ENCODE measurements at places on chromosomes 13 and 19.
A peak's percentile ranks its signal among the peaks of the same experiment; 100 is the strongest.

DNA sequence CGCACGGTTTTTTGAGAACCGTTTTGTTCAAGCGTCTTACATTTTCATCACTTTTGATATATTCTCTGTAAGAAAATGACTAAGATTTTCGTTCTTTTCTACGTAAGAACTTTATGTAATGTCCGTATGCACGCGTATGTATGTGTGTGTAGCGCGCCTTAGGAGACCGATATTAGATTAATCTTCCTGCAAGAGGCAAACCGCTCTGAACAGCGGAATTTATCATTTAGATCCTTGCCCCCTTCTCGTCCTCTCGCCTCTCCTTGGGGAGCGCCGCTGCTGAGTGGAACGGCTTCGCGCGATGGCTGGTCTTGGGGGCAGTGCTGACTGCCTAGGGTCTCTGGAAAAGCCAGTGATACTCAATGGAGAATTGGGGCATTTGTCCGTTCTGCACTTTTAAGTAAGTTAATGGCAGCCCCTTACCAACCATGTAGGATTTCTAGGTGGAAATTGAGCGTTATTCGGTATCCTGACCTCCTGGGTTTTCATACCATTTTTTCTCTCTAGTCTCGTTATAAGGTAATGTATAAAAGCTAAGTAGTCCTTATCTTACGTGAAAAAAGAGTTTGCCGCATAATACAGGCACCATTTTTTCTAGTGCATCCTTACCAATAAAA is 4.7 kb downstream of the MAB21L1 start:
- DNase-seq: no peak

GRCh38 chr19:2150794-2151338 is 500 bp downstream of the AP3D1 start:
- DNase-seq: peak; percentile 27

- no peak for DNase-seq
Measured at GRCh38 chr13:43072394-43072793, 49.0 kb downstream of the DNAJC15 start.

DNA sequence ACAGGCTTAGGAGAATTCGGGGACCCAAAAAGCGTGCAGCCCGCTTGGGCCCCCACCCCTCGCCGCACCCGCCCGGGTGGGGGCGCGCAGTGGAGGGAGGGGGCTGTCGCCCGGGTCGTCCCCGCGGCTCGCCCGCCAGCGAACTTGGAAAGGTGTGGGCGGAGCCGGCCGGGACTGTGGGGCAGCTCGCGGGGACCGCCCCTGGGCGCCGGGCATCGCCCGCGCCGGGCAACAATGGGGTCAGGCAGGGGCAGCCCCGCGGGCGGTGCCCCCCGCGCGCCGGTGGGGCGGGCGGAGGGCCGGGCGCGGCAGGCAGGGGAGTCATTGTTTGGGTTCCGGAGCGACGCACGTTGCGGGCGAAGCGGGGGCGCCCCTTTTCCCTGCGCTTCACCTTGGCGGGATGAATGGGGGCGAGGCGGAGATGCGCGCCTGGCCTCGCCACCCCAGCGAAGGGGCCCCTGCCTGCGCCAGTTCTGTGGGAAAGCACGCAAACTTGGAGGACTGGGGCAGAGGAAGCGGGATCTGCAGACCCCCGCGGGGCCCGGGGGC is 647 bp upstream of the KLF12 start:
- peak; percentile 81 for DNase-seq

DNA sequence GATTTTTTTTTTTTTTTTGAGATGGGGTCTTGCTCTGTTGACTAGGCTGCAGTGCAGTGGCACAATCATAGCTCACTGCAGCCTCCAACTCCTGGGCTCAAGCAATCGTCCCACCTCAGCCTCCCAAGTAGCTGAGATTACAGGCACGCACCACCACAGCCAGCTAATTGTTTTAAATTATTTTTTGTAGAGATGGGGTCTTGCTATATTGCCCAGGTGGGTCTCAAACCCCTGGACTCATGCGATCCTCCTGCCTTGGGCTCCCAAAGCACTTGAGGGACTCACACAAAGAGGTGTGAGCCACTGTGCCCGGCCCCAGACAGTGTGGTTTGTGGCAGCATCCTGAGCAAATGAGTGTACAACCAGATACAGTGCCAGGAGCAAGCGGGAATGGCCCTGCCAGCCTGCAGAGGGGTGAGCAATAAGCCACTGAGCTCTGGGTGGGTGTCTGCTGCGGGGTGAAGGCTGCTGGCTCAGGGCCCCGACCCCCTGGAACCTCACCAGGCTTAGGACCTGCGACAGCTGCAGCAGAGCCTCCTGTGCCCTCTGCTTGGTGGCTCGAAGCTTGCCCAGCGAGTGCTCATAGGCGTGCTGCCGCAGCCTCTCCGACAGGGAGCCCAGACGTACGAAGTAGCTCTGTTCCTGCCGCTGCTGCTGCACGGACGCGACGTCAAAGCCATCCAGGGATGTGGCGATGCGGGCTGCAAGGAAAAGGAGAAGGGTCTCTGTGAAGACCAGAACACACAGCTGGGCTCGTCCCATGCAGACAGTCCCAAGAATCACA is 15.9 kb upstream of the TICAM1 start:
- DNase-seq: no peak

- no peak for DNase-seq
Measured at GRCh38 chr13:19838865-19839275, 24.6 kb downstream of the ZMYM5 start.

DNA sequence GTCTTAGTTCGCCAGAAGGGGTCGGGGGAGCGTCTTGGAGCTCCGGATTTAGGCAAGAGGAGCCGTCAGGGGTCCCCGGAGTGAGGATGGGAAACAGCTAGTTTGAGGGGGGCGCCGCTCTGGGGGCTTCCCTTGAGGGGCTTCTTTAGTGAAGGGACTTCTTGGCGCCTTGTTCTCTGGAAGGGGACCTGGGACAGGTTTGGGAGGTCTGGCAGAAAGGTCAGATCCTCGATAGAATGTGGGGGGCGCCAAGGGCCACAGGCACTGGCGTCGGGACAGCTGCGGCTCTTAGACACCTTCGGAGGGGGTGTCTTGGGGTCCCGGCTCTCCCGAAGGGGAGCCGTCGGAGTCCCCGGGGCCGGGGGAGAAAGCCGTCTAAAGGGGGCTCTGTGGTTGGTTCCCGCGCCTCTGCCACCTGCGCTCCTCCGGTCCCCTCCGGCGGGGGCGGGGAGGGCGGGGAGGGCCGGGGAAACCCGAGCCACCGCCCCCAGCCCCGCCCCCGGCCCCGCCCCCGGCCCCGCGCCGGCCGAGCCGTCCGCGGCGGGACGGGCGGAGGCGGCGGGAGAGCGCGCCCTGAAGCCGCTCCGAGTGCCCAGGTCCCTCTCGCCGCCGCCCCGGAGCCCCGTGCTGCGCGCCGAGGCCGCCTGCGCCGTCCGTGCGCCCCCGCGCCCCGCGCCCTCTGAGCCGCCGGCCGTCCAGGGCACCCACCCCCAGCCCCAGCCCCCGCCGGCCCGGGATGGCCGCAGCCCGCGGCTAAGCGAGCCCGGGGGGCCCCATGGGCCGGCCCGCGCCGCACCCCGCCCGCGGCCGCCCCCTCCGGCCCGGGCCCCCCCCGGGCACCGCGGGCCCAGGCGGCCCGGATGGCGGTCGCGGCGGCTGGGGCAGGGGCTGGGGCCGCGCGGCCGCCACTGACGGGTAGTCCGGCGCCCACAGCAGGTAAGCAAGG is at the start of gene NRTN:
TSS of gene NRTN (plus strand) at position 552 of the 946 bp plus-strand sequence. CDS start 19,099 bp downstream, outside the sequence.
- peak; percentile 63 for DNase-seq

DNA sequence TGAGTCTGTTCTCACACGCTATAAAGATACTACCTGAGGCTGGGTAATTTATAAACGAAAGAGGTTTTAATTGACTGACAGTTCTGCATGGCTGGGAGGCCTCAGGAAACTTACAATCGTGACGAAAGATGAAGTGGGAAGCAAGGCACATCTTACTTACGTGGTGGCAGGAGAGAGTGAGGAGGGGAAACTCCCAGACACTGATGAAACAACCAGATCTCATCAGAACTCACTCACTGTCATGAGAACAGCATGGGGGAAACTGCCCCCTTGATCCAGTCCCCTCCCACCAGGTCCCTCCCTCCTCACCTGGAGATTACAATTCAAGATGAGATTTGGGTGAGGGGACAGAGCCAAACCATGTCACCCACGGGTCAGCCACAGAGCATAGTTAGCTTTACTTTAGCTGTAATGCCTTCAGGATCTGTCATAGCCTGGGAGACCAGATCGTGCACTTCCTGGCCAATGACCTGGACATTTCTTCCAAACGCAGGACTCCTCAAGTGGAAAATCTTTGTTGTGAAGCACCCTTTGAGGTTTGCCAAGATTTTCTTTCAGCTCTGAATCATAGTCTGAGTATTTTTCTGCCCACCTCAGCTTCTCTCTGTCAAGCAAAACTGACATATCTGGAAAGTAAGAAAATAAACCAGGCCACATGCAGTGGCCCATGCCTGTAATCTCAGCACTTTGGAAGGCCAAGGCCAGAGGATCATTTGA is 25.2 kb upstream of the HIF3A start:
- DNase-seq: peak; percentile 34

DNA sequence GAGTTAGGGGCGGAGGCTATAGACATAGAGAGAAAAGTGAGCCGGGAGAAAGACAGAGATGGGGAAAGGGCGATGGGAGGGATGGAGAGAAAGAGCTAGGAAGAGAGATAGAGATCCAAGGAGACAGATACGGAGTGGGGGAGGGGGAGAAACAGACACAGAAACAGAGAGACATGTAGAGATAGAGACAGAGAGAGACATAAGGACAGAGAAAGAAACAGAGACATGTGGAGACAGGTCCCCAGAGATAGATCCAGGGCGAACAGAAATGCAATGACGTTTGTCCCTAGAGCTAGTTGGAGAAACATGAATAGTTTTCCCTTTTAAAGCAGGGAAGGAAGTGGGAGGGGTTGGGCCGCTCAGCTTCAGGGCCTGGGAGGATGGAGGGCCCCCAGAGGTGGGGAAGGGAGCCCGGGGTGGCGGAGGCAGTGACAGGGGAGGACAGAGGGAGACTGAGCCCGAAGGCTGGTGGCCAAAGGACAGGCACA is 4.6 kb downstream of the PPP1R14A start:
- no peak for DNase-seq

GRCh38 chr13:41660411-41660810 is 203.1 kb downstream of the RGCC start:
- no peak for DNase-seq

DNA sequence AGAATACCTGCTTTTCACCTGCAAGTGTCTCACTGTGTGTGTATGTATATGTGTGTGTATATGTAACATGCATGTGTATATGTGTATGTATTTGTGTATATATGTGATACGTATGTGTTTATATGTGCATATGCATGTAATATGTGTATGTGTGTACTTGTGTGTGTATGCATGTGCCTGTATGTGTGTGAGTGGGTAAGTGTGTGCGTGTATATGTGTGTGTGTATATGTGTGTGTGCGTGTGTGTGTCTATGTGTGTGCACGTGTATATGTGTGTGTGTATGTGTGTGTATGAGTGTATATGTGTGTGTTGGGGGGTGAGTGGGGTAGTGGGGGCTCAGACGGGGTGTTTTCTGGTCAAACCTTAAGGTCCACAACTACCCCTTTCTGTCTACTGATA is 192.6 kb upstream of the KL start:
- no peak for DNase-seq

GRCh38 chr13:109787135-109787954 is 962 bp upstream of the IRS2 start:
- peak; percentile 45 for DNase-seq

GRCh38 chr13:20460761-20461160 is 64.9 kb downstream of the CRYL1 start:
- DNase-seq: no peak

DNA sequence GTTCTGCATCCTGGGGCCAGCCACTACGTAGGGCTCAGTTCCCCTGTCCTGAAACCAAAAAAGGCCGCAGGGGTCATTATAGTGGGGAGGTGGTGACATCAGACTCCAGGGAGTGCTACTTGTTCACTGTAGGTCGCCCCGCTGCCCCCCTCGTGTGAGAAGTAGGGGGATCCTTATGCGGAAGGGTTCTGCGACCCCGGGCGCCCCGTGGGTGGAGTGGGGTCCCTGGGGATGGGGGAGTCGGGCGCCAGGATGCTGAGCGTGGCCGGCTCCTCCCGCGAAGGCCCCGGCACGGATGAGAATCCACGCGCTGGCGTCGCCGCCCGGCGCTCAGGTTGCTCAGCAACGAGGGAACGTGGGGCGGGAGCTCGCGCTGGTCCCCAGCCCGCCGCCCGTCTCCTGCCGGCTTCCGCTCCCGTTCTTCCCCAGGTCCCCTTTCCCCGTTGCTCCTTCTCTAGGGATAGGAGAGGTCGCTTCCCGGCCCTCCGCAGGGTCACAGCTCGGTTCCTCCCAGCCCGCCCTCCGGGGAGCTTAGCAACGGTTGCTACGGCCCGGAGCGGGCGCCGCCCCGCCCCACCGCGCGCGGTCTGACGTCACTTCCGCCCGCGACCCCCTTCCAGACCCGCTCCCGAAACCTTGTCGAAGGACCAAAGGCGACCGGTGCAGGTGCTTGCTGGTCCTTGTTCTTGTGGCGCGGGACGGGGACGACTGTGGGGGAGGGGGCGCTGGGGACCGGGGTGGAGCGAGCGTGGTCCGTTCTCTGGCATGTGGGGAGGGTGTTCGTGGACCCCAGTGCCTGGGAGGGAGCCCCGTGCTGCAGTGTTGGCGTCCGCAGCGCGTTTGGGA is at the start of gene NAT14:
TSS of gene NAT14 (plus strand) at position 596 of the 846 bp plus-strand sequence. CDS start 521 bp downstream, outside the sequence.
- peak; percentile 76 for DNase-seq

DNA sequence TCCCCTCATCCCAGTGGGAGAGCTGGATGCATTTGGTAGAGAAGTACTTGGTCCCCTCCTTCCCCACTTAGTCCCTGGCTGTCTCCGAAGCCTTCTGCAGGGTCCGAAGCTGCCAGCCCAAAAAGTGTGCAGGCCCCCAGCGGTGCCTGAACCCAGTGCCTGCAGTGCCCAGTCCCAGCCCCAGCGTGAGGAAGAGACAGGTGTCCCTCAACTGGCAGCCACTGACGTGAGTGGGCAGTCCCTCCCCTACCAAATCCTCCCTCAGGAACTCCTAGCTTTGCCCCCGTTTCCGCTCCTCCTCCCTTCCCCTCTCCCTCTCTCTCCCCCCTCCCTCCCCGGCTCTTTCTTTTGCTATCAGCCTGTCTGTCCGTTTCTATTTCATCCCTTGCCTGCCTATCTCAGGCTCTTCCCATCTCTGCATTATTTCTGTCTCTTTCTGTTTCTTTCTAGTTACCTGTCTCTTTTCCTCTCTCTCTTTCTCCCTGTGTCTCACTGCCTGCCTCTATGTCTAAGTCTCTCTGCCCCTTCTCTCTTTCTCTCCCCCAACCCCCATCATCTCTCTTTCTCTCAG is 1.8 kb upstream of the LTBP4 start:
- DNase-seq: no peak

DNA sequence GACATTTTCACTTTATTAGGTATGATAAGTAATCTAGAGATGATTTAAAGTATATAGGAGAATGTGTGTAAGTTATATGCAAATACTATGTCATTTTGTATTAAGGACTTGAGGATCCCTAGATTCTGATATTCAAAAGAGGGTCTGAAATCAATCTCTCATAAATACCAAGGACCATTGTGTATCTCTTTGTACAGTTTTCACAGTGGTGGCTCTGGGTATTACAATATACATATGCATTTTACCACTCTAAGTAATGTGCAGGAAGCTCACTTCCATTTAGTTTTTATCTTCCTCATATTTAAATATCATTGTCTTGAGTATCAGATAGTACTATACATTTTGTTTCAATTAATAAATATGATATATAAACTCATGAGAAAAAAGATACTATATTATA is 862.6 kb upstream of the PCDH20 start:
- no peak for DNase-seq

All from stimulated activated CD4-positive, alpha-beta T cell treated with anti-CD3 and anti-CD28 coated beads, Interleukin-15, amount 100 ng/mL, for 24 hours (primary cell).